ENCODE measurements at places on chromosomes 4 and X.

DNA sequence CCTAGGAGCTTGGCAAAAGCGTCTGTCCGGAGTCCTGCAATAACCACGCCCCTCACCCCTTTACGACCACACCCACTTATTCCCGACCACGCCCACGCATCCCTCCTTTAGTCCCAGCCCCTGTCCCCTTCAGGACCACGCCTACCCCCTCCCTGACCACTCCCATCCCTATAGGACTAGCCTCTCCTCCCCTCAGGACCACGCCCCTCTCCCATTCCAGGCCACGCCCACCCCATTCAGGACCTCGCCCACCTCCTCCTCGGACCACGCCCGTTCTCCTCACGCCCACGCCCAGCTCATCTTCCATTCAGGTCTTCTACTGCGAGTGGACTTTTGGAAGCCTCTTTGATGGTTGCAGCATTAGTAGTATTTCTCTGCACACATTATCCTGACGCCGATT is 131.2 kb upstream of the STX18 start:
- DNase-seq, result no peak

DNA sequence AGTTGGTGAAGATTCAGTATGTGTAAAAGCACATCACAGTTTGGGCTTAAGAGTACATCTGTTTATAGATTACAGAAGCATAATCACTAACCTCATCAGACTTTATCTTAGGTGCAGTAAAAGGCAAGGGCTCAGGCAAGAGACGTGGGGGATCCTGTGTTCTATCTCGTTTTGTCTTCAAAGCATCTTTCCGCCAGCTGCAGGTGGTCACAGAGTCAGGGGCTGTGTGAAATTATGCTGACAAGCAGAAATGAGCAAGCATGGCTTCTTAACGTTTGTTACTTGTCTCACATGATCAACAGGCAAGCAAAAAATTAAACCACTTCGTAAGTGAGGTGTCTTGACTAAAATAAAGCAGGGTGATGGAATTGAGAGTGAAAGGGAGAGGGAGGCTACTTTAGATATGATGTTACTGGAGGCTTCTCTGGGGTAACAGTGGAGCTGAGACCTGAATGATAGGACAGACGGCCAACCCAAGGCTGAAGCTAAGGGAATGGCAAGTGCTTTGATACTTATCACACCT is 1.4 kb upstream of the TEC start:
- no peak for DNase-seq

- no peak for DNase-seq
These were observed 2.4 kb upstream of the FGB start for GRCh38 chr4:154560419-154560801.

- no peak for DNase-seq
These were observed 14.3 kb upstream of the FAM13A start for GRCh38 chr4:89071311-89071710.

DNA sequence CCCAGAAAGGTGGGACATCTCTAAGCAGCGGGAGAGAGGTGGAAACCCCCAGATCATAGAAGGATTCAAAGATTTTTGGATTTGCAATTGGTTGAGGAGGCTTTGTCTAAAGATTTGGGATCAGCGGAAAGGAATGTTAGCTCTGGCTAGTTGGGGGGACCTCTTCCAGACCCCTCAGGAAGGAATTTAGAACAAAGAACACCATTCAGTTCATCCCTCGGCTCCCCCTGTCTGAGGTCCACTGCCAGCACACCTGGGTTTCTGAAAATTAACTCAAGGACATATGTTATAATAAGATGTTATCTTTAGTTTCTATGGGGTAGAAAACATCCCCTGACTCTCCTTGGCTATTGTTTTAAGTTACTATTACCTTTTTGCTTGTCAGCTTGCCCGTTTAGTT is 163.6 kb downstream of the CEP135 start:
- DNase-seq, result no peak

- DNase-seq, result no peak
These were observed 12.5 kb downstream of the KLHL15 start for GRCh38 chrX:24014388-24015018.

- DNase-seq, result no peak
These were observed 1.4 kb downstream of the ARHGEF6 start for GRCh38 chrX:136779346-136779781.

Measured in skin of body (tissue), 3 donors.